Lower leg skin (tissue), 4 donors: ENCODE measurements at places on chromosomes 5 and 9. TPM values are rescaled to one million over a fixed set of nuclear protein-coding genes. Genes with fewer than 3 reads are reported as not detected.

DNA sequence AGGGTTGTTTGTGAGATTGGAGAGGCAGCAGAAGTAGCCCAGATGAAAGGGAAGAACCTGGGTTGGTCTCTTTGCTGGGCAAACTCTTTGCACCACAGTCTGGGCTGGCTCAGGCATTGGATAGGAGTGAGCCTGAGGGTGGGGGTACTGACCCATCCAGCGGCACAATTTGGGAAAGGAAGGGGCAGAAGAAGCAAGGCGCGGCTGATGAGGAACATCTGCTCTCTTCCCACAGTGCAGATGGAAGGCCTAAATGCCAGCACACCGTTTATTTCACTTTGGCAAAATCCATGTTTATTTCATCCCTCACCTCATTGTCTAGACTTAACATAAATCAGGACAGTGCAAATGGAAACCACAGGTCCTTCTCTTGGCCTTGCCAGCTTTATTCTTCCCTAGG, 32.3 kb downstream of the PALM2AKAP2 start:
- DNase-seq = no peak

DNA sequence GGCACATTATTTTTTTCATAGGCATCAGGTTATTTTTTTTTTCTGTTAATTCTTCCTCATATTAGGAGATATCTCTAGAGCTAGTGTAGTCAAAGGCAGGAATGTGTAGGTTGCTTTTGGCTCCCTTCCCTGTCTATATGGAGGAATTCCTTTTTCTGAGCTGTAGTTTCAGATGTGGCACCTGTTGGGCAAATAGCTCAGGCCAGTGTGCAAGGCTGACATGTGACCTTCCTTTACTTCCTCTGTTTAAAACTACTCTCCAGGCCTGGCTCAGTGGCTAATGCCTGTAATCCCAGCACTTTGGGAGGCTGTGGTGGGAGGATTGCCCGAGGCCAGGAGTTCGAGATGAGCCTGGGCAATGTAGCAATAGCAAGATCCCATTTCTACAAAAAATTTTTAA, 40.5 kb upstream of the KIAA1958 start:
- DNase-seq = no peak

- DNase-seq = peak; percentile 91
Observed at GRCh38 chr9:98860871-98861293, 53.4 kb downstream of the GALNT12 start.

- DNase-seq = no peak
Observed at GRCh38 chr5:148193202-148193601, 9.6 kb upstream of the SPINK6 start.

NR4A3 gene
- 1.6 TPM for total RNA-seq

TOR2A gene
- 16.7 TPM for total RNA-seq
